Thoracic aorta (tissue), 2 donors: ENCODE measurements at places on chromosomes 7 and 10.

DNA sequence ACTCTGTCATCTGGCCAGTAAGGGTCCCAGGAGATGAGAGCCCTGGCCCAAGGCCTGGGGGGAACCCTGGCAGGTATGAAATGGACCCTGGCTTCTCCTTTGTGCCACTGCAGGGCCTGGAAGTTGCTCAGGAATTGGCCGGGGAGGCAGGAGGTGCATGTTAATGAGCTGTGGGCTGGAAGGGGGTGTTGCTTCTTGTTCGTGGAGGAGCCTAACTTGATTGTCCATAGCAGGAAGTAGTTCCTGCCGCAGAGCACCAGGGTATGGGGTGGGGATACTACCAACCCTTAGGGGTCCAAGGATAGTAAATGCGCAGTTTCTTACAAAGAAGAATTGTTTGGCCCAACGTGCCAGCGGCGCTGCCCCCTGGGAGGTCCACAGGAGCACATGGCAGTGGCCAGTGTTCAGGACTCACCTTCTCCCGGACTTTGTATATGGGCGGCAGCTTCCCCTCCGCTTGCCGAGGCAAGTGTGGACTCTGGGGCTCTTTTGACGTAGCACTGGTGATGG, 21.5 kb downstream of the TEX36 start:
- no peak overlapping the region for H3K4me3 ChIP-seq
- no peaks in the 10 kb centered on the region for H3K4me1 ChIP-seq
- H3K36me3 ChIP-seq = no peaks in the 10 kb centered on the region

DNA sequence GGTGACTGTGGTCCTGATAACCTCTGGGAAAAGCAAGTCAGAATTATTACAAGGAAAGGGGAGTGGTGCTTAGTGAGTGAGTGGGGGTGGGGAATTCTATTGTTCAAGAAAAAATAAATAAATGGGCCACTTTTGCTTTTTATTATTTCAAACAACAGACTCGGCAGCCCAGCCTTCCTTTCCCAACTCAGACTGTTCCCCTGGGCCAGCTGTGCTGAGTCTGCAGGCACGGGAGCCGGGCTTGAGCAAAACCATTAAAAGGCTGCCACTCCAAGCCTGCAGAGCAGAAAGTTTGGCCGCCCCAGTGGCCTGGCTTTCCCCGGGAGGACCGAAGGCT, 90.0 kb downstream of the PLXNA4 start:
- H3K4me3 ChIP-seq = peak overlapping the region; percentile 17
- H3K36me3 ChIP-seq = no peaks in the 10 kb centered on the region
- H3K27ac ChIP-seq = peak overlapping the region; percentile 3
- H3K27me3 ChIP-seq = no peaks in the 10 kb centered on the region

- H3K4me1 ChIP-seq = no peaks in the 10 kb centered on the region
- H3K27me3 ChIP-seq = no peaks in the 10 kb centered on the region
- no peak overlapping the region for H3K27ac ChIP-seq
- no peaks in the 10 kb centered on the region for H3K36me3 ChIP-seq
These were observed 60.4 kb upstream of the DUSP5 start for GRCh38 chr10:110437351-110437605.

DNA sequence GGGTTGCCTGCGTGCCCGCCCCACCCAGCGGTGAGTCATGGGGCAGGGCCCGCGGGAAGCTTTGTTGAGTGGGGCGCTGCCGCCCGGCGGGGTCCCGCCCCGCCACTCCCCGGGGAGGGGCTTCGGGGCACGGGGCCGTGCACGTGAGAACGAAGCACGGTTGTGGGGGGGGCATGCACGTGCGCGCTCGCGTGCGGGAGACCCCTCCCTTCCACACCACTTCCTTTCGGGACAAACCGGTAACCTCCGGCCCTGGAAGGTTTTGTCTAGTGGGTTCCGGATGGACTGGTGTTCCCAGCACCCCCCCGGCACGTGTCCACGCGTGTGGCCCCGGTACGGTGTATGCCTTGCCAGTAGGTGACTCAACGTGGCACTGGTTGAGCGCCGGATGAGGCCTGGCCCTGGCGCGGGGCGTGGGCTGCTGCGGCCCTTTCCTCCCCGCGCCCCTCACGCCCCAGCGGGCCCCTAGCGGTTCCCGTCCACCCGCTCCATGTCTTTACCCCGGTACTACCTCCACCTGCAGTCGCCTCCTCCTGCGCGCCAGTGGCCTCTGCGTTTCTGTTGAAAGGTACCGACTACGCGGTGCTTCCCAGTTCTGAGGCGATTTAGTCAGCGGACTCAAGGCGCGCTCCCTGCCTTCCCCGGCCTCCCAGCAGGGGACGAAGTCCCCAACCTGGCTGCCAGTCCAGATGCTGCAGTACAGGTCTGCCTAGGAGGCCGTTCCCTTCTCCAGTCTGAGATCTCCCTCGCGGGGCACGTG, 3.1 kb downstream of the ADIRF start:
- H3K36me3 ChIP-seq = no peaks in the 10 kb centered on the region
- peaks cover 21% of the 10 kb centered on the region for H3K4me1 ChIP-seq
- H3K4me3 ChIP-seq = peak overlapping the region; percentile 97
- no peaks in the 10 kb centered on the region for H3K27me3 ChIP-seq
- no peak for DNase-seq
- peak overlapping the region; percentile 100 for H3K27ac ChIP-seq

DNA sequence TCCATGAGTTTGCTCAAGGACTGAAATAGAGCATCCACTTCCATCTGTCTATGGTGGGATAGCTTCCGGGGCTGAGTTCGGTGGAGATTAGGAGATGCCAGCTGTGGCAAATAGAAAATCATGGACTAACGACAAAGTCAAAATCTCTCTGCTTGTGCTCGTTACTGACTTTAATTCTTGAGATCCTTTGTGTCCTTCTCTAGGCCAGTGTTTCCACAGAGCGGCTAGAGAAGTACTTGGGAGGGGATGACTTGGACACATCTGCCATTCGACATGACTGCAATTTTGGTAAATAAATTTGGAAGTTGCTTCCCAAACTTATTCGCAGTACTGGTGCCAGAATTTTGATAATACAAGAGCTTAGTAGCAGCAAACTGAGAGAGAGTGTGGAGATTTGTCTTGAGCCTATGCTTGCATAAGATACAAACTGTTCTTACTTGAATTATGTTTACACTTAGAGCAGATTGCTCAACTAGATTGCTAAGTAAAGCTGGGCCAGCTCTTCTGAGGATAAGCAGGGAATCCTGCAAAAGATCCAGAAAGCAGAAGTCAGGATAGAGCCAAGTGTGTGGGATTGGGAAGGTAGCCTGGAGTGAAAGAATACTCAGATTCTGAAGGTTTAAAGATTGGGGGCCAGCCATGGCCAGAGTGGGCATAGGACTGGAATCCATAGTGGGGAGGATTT, 27.6 kb downstream of the ABCC2 start:
- no peaks in the 10 kb centered on the region for H3K4me1 ChIP-seq
- no peak overlapping the region for H3K4me3 ChIP-seq
- H3K27me3 ChIP-seq = no peaks in the 10 kb centered on the region
- no peaks in the 10 kb centered on the region for H3K36me3 ChIP-seq
- no peak for DNase-seq
- no peak overlapping the region for H3K27ac ChIP-seq

GRCh38 chr7:44438816-44439215, 51.6 kb downstream of the NUDCD3 start:
- no peaks in the 10 kb centered on the region for H3K27me3 ChIP-seq
- no peaks in the 10 kb centered on the region for H3K36me3 ChIP-seq
- H3K27ac ChIP-seq = no peak overlapping the region
- no peaks in the 10 kb centered on the region for H3K4me1 ChIP-seq

DNA sequence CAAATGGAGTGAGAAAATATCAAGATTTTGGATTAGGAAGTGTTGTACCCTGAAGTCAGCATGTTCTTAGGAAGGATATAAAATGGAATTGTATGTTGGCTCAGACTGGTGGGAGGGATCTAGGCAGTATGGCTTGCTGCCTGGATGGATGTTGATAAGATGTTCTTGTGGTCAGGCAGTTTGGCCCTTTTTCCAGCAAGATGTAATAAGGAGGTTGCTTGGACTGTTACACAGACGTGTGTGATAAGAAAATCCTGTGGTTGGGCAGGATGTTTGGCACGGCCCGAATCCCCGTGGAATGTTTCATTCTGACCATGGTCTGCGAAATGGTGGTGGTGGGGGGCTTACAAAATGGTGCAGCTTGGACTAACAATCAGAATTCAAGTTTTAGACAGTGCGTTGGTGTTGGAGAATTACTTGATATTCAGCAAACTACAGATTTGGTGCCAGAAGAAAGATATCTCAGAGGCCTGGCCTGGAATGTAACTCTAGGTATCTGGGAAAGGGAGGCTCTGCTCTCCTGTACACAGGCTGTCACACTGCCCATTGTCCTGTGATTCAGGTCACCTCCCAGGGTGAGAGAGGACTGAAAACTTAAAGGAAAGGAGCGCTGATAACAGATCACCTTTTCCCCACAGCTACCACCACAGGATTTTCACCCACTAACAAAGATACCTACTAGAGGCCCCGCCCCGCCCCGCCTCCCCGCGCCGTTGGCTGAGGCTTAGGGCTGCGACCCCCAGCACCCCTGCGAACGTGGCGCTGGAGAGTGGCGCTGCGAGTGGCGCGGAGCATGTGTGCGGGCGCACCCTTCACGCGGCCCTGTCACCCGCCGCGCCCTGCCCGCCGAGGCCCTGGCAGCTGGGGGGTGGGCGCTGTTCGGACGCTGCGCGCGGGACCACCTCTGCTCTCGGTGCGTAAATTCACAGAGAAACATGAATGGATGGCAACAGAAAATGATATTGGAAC, 19.3 kb upstream of the ZNF680 start:
- no peak overlapping the region for H3K4me3 ChIP-seq
- no peaks in the 10 kb centered on the region for H3K27me3 ChIP-seq
- no peak for DNase-seq
- no peak overlapping the region for H3K27ac ChIP-seq
- no peaks in the 10 kb centered on the region for H3K36me3 ChIP-seq
- no peaks in the 10 kb centered on the region for H3K4me1 ChIP-seq

DNA sequence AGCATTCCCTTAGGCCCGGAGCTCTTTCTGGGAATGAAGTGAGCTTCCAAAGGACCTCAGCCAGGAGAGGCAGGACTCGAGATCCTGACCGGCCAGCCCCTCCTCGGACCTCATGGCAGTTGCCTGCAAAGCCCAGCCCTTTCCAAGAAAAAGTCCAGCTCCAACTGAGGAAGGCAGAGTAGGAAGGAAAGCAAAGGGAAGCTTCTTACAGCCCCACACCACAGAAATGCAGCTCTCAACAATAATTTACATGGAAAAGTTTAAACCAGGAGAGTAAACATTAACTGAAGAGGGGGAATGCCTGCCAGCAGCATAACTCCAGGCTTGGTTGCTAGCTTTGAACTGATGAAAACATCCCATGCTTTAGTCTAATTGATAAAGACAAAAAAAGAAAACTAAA, 153.9 kb upstream of the PFKP start:
- DNase-seq = no peak
- no peak overlapping the region for H3K27ac ChIP-seq
- H3K27me3 ChIP-seq = no peaks in the 10 kb centered on the region
- no peak overlapping the region for H3K4me3 ChIP-seq
- no peaks in the 10 kb centered on the region for H3K36me3 ChIP-seq
